Stimulated activated CD4-positive, alpha-beta T cell treated with anti-CD3 and anti-CD28 coated beads, Interleukin-1b, Interleukin-23, amount 100 ng/mL, for 1 hour (primary cell): ENCODE measurements at places on chromosomes 2 and 18.

DNA sequence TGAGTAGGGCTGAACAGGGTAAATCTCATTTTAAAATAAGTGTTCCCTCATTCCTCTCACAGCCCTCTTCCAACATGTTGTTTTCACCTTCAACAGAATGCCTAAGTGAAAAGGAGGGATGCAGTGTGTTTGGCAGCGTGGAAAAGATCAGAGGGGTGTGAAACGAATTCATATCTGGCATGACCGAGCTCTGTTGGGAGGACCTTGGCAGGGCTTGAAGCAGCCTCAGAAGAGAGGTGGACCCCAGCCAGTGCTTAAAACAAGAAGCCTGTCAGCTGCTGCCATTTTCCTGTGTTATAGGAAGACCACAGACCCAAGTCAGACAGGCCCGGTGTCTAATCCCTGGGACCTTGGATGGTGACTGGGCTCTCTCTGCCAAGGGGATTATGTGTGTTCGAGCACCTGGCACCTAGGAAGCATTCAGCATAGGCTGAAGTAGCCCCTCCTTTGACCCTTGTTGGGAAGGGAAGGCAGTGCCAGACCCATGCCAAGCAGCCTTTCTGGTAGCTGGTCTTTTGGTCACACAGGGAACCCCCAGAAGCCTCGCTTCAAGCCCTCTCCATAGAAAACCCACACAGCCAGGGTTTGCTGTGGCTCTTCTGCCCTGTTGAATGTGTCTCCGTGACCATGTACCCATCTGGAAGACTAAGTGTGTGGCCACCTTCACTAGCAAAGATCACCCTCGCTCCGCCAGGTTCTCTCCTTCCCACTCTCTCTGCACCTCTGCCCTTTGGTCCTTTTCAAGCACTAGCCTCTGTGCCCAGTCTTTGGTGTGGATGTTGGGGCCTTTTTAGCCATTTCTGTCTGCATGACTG, 87.5 kb upstream of the ST3GAL5 start:
- no peak for DNase-seq

DNA sequence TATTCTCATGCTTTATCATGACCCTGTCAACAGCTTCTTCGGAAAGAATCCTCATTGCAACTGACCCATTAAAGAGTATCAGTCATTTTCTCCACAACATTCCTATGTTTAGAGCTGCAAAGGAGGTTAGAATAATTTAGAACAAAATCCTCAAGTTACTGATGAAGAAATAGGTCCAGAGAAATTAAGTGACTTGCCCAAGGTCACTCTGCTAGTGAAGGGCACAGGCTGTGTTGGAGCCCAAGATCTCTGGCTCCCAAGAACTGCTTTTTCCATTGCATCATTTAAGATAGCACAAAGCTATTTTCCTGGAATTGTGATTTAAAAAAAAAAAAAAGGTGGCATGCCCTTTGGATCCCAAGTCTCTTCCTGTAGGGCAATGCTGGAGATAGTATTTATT, 9.6 kb downstream of the IRS1 start:
- DNase-seq = no peak

DNA sequence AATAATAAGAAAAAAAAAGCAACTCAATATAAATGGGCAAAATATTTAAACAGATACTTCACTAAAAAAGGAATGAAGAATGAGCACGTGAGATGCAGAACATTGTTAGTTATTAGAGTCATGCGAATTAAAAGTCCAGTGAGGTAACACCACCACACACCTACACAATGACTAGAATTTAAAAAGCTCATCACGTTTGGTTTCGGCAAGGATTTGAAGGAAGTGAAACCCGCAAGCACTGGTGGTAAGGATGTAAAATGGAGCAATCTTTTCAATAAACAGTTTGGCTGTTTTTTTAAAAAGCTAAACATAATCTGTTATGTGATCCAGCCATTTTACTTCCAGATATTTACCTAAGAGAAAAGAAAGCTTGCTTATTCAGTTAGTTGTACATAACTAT, 1181.6 kb upstream of the CELF4 start:
- DNase-seq = no peak

DNA sequence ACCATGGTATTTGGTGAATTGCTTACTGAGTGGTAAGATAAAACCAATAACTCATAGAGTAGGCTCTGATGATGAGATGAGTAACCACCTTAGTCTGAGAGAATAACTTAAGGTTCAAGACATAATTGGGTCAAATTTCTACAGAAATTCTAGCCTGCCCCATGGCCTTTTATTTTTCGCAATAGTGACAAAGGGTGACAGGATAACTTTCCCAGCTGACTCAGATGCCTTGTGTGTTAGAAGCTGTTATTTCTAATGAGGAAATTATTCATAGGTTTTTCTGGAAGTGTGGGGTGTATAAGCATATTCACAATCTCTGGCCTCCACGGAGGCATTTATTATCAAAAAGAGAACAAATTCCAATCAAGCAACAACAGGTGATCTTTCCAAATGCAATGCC, 159.0 kb downstream of the NUP35 start:
- no peak for DNase-seq

DNA sequence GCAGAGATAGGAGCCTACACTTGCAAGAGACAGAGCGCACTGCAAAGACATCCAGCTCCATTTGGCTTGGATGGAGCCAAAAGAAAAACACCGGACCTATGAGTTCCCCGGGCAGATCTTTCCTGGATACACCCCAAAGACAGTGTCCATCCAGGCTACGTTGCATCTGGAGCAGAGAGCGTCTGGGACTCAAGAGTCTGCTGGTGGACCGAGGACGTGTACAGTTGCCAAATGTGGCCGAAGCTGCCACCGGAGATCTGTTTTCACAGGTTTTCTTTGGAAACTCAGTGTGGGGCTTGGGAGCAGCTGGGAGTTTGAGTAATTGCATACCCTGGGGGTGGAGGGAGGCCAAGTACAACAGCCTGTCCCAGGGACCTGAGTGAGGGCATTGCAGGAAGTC, 192.3 kb upstream of the OSR1 start:
- no peak for DNase-seq

DNA sequence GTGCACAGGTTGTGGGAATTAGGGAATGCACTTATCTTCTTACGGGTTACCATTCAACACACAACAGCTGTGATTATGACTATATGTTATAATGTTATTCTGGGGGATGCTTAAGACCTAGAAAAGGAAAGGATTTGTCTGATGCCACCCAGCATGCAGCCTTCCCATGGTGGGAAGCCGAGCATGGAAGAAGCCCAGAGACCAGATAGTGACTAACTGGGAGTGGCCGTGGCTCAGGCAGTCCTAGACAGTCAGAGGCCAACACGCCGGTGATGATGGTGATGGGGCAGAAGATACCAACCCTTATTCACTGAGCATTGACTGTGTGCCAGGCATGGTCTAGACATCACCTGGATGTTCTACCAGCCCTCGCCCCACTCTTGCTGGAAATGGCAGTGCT, 35.9 kb downstream of the CYRIA start:
- no peak for DNase-seq

DNA sequence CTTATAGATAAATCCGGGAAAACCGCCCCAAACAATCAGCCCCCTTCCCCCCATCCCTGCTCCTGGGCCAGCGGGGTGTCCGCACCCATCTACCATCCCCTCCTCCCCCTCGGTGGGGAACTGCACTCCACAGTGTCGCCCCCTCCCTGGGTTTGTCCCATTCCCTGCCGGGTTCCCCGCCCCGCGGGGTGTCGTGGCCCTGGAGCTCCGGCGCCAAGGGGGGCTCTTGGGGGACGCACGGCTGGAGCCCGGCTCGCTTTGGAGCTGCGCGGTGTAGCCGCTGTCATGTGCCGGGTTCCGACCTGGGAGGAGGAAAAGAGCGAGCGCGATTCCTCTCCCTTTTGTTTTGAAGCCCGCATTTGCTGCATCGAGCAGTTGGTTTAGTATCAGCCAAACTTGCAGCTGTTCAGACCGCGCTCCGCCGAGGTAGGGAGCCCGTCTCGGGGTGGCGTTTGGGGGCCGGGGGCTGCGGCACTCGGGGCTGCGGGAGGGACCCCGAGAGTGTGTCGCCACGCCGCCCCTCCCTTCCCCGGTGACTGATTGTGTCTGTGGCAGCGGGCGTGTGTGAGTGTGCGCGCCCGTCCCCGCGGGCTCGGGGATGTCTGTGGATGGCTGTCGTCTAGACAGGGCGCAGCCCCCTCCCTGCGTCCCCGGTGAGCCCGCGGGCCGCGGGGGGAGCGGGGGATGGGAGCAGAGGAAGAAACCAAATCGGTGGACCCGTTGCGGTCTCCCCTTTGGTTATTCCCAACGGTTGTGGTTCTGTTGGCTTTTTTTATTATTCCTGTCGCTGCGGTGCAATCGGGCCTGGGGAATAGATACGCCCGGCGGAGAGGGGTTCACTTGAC, 797 bp downstream of the CTIF start:
- no peak for DNase-seq

- no peak for DNase-seq
These were observed 127.8 kb upstream of the TRIB2 start for GRCh38 chr2:12588986-12589385.

- DNase-seq = peak; percentile 58
These were observed at the start of gene HJURP for GRCh38 chr2:233854241-233854981. Gene HJURP, minus strand, starts transcription at chr2:233854535. Its CDS starts 35 bp downstream, at chr2:233854500.

- no peak for DNase-seq
These were observed 266.9 kb upstream of the GULP1 start for GRCh38 chr2:188024811-188025210.

DNA sequence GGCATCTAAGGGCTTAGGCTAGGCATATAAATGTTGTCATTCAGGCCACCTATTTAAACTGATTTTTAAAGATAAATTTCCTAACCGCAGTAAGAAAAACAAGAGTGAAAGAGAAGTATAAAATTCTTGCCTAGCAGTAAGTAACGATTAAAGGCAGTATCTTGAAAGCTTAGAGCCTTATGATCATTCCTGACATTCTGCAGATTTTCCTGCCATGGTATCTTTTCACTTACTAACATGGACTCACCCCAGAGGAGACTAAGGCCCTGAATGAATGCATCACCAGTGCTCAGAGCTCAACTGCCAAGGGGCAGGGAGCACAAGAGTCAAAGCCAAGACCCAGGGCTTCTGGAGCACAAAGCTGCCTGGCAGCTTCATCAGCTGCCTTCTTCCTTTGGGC, 133.1 kb downstream of the GCA start:
- DNase-seq = no peak

GRCh38 chr2:118056165-118056534, 32.1 kb upstream of the INSIG2 start:
- no peak for DNase-seq

DNA sequence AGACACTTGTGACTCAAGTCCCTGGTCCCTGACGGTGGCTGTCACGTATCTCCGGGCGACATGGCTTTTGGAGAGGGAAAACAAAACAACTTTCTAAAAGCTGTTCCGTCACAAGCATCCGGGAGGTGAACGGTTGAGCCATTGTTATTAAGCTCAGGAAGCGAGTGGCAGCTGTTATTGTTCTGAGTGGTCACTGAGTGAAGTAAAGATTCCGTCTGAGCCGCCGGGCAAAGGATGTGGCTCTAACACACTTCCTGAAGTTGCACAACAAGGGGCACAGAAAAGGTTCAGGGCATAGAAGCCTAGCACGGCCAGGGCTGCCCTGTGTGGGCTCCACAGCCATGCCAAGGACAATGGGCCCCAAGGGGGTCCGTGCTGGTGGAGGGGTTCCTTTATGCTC, 24.3 kb downstream of the INPP5D start:
- DNase-seq = no peak

- DNase-seq = no peak
These were observed 160.3 kb downstream of the CSRNP3 start for GRCh38 chr2:165629776-165630175.

- no peak for DNase-seq
These were observed 75.6 kb downstream of the GPD2 start for GRCh38 chr2:156511803-156512202.

- no peak for DNase-seq
These were observed 6.8 kb upstream of the LRRTM1 start for GRCh38 chr2:80311304-80311703.

DNA sequence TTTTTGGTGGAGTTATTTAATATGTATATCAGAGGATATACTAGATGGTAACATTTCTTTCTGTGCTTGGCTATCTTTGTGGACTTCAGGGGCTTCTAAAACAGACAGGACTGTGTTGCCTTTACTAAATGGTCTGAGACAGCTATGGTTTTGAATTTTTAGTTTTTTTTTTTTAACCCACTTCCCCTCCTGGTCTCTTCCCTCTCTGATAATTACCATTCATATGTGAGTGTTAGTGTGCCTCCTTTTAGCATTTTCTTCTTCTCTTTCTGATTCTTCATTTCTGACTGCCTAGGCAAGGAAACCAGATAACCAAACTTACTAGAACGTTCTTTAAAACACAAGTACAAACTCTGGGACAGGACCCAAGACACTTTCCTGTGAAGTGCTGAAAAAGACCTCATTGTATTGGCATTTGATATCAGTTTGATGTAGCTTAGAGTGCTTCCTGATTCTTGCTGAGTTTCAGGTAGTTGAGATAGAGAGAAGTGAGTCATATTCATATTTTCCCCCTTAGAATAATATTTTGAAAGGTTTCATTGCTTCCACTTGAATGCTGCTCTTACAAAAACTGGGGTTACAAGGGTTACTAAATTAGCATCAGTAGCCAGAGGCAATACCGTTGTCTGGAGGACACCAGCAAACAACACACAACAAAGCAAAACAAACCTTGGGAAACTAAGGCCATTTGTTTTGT, 52.7 kb downstream of the SMAD4 start:
- no peak for DNase-seq

- no peak for DNase-seq
These were observed 524.5 kb upstream of the MEX3C start for GRCh38 chr18:51721996-51722395.

DNA sequence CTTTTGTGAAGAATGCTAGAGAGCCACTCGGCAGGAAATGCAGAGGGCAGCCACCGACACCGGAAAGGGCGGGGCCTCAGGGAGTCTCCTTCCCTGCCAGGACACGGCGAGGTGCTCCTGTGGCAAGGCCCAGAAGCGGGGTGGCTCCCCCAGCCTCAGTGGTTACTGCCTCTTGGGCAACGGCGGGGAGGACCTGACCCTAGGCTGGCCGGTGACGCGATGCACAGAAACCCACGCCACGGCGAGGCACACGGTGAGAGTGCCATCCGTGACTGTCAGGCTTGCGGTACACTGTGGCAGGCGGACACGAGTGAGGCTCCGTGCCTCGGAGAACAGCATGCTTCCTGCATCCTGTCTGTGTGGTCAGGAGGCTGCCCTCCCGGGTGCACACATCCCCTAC, 47.8 kb downstream of the ZAP70 start:
- no peak for DNase-seq

DNA sequence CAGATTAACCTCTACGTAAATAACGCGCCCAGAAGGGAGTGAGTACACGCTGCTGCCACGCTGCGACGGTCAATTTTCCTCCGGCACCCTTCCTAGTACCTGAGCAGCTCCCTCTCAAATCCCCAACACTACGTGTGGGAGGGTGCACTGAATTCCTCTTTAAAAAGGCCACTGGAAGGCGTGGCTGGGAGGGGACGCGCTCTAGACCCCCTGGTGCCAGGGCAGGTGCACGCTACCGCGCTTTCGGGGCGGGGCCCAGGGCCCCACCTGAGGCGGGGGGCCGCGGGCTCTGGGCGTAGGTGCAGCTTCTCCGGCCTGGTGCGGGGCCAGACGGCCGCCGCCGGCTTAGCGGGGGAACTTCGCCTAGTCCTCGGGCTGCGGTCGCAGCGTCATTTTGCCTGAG, 668 bp upstream of the ANKRD12 start:
- DNase-seq = no peak

- DNase-seq = no peak
These were observed 68.8 kb upstream of the TMEM247 start for GRCh38 chr2:46410273-46411244.
